LHCN-M2 (cell line): ENCODE measurements at places on chromosomes 5 and 9. TPM values are rescaled to one million over a fixed set of nuclear protein-coding genes. Genes with fewer than 3 reads are reported as not detected.

Gene CDH18
- total RNA-seq, result 0.06 and 0.38 TPM in 2 replicates

Gene CDX1
- not detected in 2 replicates for total RNA-seq

Gene PCA3
- total RNA-seq, result 0.29 TPM in 1 of 2 replicates, not detected in the other

Gene SPAG8
- 0.98 and 1.4 TPM in 2 replicates for total RNA-seq

Gene CEL
- total RNA-seq, result 0.51 and 0.57 TPM in 2 replicates

Gene CER1
- total RNA-seq, result not detected in 2 replicates

DNA sequence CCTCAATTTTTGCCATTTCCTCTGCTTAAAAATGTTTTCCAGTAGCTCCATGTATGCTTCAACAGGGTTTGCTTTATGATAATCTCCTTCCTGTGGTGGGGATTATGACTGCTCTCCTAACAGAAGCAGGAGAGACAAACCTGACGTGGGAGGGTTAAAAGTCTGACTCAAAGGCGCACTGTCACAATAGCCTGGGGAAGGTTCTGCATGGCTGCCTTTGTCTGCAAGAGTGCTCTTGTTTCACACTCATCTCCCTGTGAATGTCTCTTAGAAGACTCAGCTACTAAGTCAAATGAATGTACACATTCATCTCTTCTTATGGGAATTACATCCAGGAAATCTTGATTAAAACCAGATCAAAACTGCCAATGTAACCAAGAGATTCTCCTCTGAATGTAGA is 90.9 kb upstream of the MTAP start:
- DNase-seq, result peak; percentile 12

DNA sequence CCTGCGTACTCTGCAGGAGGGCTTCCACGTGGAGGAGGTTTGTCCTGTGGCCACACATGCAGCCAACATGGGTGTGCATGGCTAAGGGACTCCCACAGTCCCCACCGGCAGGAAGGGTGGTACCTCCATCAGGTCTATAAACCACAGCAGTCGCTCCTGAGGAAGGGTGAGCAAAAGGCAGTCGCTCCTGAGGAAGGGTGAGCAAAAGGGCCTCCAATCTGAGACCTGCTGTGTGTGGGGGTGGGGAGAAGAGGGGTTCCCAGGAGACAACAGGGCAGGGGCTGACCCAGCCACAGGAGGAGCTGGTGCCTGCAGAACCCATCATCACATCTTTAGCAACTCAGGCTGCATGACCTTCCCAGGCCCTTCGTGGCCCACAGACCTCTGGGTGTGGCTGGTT is 30.3 kb upstream of the AKNA start:
- no peak for DNase-seq

DNA sequence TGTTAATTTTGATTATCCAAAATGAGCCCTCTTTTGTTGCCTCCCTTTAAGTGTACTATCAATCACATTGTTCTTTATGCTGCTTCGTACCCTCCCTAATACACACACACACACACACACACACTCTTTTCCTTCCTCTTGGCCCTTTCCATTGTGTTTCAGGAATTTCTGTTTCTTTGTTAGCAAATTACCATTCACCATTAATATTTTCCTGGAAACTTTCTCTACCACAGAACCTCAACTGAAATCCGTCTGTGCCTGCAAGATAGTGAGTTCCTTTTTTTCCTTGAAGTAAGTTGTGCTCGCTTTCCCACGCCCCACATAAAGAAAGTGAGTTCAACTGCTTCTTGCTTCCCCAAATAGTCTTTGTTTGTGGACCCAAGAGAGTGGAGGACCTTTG is 61.8 kb downstream of the SMIM15 start:
- no peak for DNase-seq

- DNase-seq, result no peak
Observed at GRCh38 chr5:82858151-82859025, 218.8 kb downstream of the TMEM167A start.

GRCh38 chr9:107949061-107949460 is 459.5 kb upstream of the KLF4 start:
- DNase-seq, result no peak

DNA sequence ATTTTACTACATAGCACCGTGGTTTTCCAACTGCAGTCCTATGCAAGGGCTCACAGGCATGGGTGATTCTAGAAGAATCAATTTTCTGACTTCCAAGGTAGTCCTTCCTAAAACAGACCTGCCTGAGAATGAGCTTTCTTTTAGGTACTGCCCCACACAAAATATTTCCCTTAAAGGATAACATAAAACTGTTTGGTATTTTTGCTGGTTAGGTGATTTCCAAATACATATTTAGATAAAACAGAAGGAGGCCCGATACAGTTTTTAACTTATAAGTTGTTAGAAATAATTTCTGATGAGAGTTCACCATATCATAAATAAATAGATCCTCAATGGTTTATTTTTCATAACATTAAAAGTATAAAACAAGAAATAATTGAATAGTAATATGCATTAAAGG is 46.4 kb downstream of the COX7C start:
- no peak for DNase-seq

DNA sequence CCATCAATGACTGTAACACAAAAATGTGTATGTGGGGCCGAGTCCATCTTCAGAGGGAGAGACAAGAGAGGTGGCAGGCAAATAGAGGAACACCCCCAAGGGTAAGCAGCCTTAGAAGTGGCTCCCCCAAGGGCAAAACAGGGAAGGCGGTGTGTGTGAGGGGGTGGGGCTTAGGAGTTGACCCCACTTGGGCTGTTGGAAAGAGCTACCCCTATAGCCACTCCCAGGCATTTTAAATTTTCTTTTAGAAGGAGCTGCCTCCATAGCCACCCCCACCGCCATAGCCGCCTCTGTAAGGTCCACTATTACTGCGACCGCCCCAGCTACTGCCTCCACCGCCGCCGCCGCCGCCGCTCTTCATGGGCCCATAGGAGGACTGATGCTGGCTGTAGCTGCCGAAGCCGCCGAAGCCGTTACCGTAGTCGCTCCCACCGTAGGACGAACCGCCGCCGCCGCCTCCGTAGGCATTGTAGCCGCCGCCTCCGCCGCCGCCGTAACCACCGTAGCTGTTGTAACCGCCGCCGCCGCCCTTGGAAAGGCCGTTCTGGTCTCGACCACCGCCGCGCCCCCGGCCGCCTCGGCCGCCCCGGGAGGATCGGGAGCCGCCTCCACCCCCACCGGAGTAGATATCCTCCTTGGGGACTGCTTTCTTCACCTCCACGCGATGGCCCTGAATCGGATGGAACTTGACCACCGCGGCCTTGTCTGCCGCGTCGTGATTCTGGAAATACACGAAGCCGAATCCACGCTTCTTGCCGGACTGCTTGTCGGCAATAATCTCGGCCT is 1.1 kb downstream of the HNRNPA0 start:
- peak; percentile 35 for DNase-seq

DNA sequence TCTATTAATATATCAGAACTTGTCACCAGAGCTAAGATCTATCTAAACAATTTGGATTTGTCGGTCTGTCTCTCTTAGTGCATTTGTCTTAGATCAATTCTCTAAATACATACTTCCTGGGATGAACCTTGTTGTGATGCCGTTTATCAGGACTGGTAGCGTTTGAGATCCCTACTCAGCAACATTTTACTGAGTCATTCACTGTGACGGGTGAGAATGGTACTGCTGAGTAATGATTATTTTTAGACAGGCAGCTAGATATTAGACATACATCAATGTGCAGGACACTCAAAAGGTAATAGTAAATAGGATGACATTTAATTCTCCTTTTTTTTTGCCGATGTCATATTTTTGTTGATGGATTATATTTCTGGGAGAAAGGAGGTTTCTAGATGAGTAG is 209.0 kb downstream of the CSNK1G3 start:
- peak; percentile 31 for DNase-seq

GRCh38 chr9:20616808-20617207 is 5.5 kb downstream of the MLLT3 start:
- no peak for DNase-seq

DNA sequence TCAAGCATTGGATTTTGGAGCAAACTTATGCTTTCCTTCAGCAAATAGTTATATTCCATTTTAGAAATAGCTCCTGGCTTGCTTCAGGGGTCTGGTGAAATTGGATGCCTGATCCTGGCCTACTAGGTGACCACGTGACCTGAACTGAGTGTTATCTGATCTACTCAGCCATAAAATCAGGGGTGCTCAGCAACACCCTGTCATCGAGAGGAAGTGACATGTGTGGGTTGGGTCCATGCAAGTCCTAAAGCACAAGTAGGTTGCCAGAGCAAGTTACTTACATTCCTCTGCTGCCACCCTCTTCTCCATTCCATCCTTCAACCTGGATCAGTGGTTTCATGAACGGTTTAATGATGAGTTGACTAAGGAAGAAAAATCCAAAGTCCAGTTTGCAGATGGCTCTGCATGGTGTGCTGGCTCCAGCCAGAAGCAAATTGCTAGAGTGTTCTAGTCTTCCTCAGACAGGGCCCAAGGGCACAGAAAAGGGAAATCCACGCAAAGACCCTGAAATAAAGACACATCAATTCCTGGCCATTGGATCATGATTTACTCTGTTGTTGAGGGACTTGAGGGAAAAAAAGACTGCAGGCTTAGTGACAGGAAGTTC is 2.8 kb upstream of the FAM193B start:
- no peak for DNase-seq

DNA sequence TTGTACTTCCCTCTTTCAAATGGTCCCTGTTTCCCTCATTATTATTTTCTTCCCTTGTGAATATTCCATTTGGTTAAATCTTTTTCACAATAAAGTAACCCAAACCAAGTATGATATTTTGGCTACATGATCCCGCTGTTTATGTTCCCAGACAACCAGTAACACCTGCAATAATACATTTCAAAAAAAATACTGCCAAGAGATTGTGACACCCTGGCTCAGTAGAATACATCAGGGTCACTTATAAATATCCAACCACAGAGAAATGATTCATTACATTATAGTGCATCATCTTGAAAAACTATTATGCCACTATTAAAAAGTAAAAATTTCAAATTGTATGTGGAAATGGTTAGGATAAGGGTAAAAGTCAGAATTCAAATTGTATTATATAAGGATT is 7.2 kb upstream of the OXCT1 start:
- peak; percentile 35 for DNase-seq

DNA sequence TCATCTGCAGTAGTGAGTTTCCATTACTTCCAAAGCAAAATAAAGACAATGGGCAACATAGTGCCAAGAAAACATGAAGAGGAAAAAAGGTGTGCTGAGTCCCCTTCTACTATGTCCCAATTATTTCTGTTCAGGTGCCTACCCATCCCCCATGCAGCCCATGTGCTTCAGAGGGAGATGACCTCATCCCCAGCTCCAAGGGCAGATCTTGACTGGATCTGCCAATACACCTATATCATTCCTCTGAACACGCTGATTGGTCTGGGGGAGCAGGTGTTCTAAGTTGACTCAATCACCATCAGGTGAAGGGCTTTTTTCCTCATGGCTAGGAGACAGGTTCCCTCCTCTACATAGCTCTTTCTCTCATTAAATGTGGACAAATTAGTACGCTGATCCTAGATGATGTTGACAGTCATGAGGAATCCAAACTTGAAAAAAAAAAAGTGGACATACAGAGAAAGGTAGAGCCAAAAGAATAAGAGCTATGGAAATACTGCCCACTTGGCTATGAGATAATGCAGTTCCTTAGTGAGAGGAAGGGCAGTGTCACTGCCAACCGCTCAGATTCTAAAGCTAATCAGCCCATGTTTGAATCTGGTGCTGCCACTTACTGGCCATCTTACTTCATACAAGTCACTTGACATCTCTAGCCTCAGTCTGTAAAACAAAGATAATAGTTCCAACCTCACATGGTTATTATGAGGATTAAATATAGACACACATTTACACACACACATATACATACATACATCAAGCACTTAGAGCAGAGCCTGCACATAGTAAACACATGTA is 23.1 kb downstream of the PRELID2 start:
- peak; percentile 67 for DNase-seq

DNA sequence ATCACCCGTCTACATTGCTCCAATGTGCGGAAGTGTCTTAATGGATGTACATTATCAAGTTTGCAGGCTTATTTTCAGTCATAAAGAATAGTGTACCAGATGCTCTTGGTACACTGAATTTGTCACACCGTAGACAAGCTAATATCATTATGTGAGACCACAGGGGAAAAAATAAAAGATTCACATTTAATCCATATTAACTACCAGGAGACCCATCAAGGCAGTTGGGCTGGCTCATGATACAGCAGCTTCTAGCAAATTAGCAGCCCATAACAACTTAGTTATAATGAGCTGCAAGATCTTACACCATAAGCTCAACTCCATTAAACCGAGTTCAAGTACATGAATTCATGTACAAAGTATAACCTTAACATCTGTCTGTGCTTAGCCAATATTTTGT is 324.9 kb downstream of the CTNND2 start:
- DNase-seq, result no peak

DNA sequence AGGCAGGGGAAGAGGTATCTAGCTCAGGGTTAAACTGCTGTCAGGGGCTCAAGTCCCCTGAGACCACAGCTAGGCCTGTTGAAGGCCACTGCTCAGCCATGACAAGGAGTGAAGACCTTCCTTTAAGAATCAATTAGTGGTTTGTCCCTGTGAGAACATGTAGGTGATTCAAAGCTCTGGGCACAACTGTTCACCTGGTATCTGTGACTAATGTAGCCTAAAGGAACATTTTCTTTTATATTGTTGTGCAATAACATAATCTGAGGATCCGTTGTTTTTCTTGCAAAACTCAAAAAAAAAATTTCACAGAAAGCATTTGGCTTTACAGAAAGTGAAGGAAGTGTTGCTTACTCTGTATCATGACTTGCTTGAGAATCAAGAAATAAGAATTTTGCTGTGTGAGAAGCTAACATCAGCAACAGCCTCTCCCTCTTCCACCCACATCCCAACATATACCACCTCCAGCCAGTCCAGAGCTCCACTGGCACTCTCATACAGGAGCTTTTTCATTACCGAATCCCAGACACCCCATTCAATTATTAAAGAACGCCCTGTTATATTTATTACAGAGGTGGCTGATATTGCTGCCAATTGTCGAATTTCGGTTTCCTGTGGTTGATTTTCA is 807.0 kb downstream of the TLE4 start:
- DNase-seq, result peak; percentile 41

- DNase-seq, result peak; percentile 2
Observed at GRCh38 chr5:33433303-33434240, 7.2 kb upstream of the TARS1 start.

- no peak for DNase-seq
Observed at GRCh38 chr5:95083606-95084005, 201.3 kb downstream of the MCTP1 start.

GRCh38 chr5:94524841-94525697 is 93.3 kb downstream of the KIAA0825 start:
- peak; percentile 42 for DNase-seq

DNA sequence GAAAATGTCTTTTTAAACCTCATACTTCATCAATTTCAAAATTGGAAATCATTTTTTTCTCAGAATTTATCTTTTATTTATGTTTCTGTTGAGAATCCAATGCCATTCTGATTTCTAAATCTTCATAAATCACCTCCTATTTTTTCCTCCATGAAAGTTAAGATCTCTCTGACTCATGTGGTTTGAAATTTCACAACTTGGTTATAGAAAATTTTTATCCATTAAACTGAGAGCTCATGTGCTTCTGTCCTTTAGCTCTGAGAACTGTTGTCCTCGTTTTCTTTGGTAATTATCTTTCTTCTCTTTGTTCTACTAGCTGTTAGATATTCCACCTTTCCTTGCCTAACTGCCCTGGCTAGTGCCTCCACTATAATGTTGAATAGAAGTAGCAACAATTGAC is 1.5 kb upstream of the RNF180 start:
- DNase-seq, result peak; percentile 28
